ENCODE measurements at places on chromosomes 7 and 10.

GRCh38 chr7:103124429-103124979, 24.4 kb downstream of the NAPEPLD start:
- DNase-seq, result no peak

DNA sequence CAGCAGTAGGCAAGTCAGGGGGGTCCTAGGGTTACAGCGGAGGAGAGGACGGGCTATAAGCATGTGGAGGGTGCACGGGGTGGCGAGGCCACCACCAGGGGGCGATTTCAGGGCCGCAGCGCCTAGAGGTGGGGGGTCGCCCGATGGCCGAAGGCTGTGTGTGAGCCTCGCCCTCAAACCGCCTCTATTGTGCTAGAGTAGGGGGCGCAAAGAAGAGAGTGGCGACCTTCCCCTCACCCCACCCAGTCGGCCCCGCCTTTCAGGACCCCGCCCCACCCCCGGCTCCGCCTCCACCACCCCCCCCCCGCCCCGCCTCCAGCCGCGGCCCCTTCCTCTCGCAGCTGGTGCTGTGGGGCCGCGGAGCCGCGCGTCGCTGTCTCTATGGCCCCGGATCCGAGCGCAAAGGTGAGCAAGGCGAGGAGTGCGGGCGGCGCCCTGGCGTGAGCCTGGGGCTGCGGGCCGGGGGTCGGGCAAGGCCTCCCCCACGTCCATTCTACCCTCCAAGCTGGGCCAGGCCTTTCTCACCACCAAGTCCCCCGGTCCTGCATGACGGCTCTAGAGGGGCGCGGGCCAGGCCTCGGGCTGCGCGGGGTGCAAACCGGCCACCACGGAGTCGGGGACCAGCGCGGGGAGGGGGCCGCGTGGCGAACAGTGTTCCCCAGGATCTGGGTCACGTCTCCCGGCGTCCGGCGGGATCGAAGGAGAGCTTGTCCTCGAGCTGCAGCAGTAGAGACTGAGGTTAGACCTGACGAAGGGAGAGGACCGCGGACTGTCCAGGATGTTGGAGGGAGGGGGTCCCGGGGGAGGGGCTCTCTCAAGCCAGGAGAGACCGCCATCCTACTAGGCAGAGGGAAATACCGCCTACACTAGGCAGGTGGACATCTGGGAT, at the start of gene SEMA4G:
Gene SEMA4G, plus strand, starts transcription at position 318 of the 889 bp plus-strand sequence. CDS start 3,409 bp downstream, outside the sequence.
- peak; percentile 23 for DNase-seq

- no peak for DNase-seq
Observed at GRCh38 chr7:23544913-23545354, 13.2 kb upstream of the TRA2A start.

- DNase-seq, result no peak
Observed at GRCh38 chr7:129793506-129794310, 159.1 kb downstream of the UBE2H start.

DNA sequence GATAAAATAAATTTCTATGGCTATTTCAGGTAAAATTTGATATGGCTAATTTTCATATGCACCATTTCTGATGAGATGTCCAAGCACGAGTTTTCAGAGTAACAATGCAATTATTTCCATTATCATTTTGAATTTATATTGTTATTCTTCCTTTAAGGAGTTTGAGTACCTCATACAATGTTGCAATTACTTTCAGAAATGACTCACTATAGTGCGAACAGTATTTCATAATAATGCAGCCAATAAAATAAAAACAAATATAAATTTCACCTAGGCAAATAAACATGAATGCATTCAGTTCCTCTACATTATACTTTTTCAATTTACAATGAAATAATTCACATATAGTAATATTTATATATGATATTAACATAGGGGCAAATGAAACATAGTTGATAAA, 78.8 kb upstream of the LRRN3 start:
- no peak for DNase-seq

Measured in CD8-positive, alpha-beta memory T cell (primary cell).